ENCODE measurements at places on chromosomes 4 and X. TPM values are rescaled to one million over a fixed set of nuclear protein-coding genes. Genes with fewer than 3 reads are reported as not detected.

The ADRA2C gene
- total RNA-seq, result 0.93 TPM

The INTS12 gene
- total RNA-seq, result 33.8 TPM

The MAGEC3 gene
- not detected for total RNA-seq

The ATP1B4 gene
- not detected for total RNA-seq

The NALF2 gene
- total RNA-seq, result 2.4 TPM

All from nasal cavity respiratory epithelium epithelial cell of viscerocranial mucosa (primary cell).